ENCODE measurements at places on chromosomes 5 and 9.
A peak's percentile ranks its signal among the peaks of the same experiment; 100 is the strongest.

DNA sequence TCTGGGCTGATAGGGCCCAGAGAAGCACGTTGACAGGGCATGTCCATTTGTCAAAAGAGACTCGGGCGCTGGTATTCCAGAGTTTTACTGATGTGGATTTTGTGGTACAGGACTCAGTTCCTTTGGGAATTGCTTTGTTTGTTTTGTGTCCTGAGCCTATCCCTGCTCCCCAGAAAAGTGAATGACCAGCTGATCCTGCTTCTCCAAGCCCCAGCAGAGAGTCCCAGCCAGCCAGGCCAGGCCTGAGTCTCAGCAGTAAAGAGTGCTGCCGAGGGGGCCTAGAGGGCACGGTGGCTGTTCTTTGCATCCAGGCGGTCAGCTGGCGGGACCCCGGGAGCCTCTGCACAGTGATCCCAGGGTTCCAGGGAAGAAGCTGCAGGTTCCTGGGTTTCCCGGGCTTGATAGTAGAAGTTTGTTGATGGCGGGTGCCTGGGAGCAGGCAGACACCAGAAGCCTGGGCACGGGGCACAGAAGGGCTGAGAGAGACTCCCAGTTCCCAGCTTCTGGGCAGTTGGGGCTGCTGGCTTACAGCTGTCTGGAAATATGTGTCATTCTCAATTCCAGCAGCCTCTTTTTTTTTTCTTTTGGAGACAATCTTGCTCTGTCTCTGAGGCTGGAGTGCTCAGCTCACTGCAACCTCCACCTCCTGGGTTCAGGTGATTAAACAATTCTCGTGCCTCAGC lies 8.7 kb downstream of the PRDM12 start:
- DNase-seq, result no peak

GRCh38 chr5:14912206-14912605 lies 40.6 kb upstream of the ANKH start:
- DNase-seq, result no peak

GRCh38 chr5:53418826-53419658 lies 61.4 kb upstream of the FST start:
- DNase-seq, result no peak

- peak; percentile 19 for DNase-seq
Observed at GRCh38 chr5:72065751-72066255, 41.5 kb upstream of the MAP1B start.

DNA sequence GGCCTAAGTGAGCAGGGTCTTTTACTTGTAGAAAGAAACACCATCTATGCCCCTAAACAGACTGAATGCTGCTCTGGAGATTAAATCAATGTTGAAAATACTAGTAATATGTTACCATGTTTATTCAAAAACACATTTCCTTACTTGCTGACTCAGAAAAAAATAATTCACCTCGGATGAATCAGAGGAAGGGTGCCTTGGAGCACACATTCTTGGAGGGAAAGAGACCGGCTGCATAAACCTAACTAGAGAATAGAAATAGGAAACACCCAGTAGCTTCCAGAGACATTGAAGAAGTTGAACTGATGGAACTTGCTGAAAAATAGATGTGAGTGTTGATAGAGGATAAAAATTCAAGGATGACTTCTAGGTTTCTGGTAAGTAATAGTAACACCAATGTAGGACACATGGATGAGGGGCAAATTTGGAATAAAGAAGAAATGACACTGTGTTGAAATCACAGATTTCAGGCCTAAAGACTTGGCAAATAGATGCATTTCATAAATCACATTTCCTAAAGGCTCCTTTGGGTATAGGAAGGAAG lies 76.9 kb upstream of the MINAR2 start:
- no peak for DNase-seq

DNA sequence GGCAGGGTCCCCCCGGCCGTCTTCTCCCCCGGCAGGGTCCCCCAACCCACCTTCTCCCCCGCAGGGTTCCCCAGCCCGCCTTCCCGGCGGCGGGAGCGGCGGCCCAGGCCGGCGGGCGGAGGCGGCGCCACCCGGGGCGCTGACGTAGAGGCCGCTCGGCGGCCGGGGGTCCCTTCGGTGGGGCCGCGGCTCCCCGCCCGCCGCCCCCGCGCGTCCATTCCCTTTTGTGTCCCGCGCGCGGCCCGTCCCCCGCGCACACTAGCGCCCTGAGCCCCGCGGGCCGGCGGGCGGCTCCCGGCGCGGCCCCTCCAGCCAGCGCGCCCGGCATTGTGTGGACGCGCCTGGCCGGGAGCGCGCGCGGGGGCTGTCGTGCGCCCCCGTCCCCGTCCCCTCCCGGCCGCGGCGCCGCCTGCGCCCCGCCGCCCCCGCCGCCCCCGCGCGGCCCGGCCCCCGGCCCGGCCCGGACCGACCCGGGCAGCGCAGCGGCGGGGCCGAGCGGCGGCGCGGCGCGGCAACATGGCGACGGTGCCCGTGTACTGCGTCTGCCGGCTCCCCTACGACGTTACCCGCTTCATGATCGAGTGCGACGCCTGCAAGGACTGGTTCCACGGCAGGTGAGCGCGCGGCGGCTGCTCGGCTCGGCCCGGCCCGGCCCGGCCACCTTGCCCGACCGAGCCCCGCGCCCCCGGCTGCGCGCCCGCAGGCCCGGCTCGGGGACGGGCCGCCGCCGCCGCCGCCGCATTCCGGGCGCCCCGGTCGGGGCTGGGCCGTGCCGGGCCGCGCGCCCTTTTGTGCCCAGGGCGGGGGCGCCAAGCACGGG lies at the start of gene PHF2:
TSS of gene PHF2 (plus strand) at position 327 of the 820 bp plus-strand sequence. CDS start at position 517, 190 bp downstream.
- no peak for DNase-seq

DNA sequence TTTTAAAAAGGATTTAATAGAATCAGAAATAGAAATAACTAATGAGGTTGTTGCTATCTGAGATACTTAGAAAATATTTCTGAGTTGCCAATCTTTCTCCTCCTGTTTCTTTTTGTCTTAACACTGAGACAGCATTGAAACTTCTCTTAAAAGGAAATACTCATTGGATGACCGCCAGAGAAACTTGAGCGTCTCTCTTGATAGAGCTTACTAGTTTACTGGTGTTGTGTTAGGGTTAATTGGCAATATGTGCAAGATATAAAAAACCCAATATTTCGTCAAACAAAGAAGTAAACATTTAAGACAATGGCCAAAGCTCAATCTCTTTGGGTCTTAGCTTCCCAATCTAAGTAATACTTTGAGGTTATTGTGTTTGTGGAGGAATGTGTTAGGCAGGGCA lies 176.4 kb upstream of the CHD1 start:
- DNase-seq, result peak; percentile 4

GRCh38 chr9:130051855-130052254 lies 1.9 kb upstream of the GPR107 start:
- no peak for DNase-seq

GRCh38 chr9:78369639-78370219 lies 72.8 kb downstream of the PSAT1 start:
- no peak for DNase-seq

DNA sequence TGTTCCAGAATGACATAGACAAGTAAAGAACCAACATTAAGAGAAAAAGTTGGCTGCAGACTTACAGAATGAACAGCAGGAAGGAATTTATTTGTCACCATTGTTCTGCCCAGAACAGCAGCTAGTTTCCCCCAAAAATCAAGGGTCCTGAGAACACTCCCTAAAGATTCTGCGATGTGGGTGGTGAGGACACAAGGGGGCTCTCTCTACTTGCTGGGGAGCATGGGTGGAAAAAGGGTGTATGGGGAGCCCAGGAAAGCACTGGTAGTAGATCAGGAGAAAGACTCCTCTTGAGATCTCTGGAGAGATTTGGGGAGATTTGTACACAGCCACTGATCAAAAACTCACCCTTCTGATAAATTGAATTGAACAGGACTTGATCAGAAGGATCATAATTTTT lies 316.5 kb downstream of the KCTD16 start:
- no peak for DNase-seq

DNA sequence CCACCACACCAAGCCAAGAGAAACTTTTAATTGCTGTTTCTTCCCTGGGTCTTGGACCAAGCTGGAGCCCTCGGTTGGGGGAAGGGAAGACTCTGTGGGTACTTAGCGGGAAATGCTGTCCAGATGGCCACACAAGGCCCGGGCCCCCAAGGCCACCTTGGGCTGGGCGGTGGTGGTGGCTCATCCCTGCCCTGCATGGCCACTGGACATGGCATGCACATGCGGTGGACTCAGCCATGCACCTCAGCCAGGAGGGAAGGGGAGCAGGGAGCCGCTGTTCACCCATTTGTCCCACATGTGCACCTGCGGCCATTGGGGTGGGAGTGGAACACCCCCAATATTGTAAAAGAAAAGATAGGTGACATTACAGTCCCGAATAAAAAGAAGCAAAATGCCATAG lies 72.4 kb downstream of the RGMB start:
- no peak for DNase-seq

DNA sequence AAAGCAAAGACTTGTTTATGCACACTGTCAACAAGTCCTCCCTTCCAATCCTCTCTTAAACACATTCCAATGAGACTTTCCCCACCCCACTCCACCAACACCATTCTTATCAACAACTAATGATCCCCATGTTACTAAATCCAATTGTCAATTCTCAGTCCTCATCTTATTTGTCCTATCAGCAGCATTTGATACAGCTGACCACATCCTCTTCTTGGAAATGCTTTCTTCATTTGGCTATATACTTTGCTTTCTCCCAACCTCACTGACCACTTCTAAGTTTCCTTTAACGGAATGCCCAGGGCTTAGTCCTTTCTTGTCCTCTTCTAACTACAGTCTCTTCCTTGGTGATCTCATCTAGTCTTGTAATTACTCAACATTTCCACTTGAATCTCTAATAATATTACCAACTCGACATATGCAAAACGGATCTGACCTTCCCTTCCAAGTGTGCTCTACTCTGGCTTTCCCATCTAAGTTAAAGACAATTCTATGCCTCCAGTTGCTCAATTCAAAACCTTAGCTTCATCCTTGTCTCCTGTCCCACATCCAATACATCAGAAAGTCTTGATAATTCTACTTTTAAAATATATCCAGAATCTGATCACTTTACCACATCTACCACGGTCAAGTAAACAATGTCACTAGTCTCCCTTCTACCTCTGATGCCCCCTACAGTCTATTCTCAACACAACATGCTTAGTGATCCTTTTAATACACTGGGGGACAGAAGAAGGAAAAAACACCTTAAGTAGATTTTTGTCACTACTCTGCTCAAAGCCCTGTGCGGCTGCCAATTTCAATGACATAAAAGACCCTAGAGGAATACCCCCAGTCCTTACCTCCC lies 25.5 kb downstream of the AGTPBP1 start:
- no peak for DNase-seq

GRCh38 chr9:92668746-92669526 lies 995 bp downstream of the IPPK start:
- DNase-seq, result no peak

DNA sequence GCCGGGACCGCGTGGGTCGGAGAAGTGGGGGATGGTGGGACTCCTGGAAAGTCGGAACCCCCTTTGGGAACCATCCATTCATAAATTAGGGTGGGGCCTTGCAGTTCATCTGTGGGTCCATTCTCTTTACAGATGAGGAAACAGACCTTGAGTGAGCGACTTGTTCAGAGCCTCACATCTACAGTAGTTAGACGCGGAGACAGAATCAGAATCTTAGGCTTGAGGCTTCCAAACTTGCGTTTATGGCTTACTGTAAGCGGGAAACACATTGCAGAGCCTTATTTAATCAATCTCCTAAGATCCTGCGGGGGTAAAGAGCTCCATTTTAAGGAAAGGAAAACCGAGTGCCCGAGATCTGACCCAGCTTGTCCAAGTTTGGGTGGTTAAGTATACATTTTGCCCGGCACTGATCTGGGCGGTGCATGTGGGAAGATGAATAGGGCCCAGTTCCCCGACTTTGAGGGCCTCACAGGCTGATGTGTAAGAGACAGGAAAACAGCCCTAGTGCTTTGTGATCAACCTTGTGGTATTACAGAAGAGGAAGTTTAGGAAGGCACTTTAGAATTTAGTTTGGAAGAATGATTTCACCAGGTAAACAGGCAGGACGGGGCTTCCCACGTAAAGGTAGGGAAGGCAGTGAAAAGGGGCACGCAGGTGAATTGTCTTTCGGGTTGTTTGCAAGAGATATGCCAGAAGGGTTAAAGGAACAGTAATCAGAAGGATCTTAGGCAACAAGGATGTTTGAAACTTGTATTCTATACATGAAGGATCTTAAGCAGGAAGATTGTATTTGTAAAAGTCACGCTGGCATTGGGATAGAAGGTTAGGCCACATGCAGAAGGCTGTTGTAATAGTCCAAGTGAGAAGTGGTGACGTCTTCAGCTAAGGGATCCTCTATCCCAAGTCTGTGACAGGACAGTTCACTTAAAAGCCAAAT lies 744 bp downstream of the TARS1 start:
- no peak for DNase-seq

GRCh38 chr5:16883806-16884205 lies 52.3 kb downstream of the MYO10 start:
- DNase-seq, result no peak

GRCh38 chr5:146704949-146705665 lies 173.4 kb downstream of the PPP2R2B start:
- no peak for DNase-seq

- no peak for DNase-seq
Observed at GRCh38 chr5:157059093-157059539, at the start of gene HAVCR1. Gene HAVCR1 (minus strand): TSS chr5:157059116. CDS start chr5:157057943, 1,173 bp downstream.

DNA sequence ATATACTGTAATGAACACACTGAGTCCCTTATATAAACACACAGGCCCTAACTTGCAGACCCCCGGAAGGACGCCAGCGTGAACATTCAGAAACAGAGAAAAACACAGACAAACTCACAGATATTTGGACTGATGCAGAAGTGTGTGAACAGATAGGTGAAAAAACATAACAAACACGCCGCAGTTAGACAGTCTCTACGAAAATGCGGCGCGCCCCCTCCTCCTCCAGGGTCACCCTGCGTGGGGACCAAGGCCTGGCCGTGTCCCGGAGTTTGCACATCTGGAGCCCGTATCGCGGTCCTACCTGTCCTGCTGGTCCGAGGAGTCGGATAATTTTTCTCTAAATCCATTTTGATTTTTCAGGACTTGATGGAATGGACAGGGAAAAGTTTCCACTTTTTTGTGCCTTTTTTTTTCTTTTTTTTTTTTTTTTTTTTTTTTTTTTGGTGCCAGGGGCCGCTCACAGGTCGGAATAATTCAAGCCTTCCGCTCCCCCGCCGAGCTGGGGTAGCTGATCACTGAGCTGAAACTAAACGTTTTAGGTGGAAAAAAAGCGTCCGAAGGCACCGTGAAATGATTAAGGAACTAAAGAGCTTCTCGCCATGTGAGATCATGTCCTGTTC lies at the start of gene PAX5:
TSS of gene PAX5 (minus strand) at position 587 of the 623 bp plus-strand sequence. CDS start at position 350, 237 bp downstream.
- DNase-seq, result no peak
